ENCODE measurements at places on chromosomes 3 and 15.

DNA sequence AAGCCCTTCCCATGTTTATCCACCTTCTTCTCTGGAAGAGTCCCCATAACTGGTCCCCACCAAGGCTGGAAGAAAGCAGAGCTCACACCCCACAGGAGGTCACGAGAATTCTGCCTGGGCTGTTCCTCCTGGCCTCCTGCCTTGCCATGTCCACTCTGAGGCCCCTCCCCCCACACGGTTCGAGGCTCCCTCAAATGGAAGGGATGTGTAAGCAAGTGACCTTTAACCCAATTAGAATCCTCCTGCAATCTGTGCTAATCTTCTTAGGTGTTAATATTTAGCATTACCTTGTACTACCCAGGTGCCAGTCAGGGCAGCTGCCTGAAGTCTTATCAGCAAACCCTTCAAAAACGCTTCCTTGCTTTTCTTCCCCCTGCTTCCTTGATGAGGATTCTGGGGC, 32.4 kb upstream of the DYNC1LI1 start:
- DNase-seq, result no peak

- no peak for DNase-seq
Measured at GRCh38 chr15:92306663-92307062, 87.0 kb upstream of the ST8SIA2 start.

GRCh38 chr3:136294176-136294575, 44.0 kb downstream of the PCCB start:
- no peak for DNase-seq

DNA sequence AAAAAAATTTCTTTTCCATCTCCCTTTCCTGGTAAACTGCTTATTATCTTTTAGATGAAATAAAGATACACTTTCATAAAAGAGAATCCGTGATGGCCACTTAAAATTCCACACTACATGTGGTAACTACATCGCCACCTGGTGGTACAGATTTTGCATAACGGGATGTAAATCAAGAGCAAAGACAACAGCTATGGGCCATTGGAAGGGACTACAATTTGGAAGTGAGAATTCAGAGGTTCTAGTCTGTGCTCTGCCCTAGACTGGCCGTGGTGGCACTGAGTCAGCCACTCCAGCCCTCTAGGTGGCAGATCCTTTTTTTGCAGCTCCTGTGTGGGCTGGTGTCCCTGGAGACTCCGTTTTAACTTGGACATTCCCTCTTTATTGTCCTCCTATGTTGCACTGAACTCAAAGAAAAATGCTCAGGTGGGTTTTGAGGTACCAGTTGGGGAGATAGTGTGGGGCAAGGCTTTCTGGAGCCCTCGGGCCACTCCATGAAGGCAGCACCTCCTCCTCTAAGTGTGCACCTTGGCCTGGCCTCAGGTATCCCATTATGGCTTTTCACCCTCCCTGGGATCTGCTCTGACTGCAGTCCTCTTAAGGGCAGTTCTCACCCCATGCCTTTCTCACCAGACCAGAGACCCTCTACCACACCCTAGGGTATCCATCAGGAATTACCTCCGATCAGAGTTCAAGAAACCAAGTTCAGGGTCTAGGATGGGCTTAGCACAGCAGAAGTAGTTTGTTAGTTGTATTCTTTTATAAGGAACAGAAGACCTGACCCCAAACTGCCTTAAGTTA, 54.9 kb downstream of the SPSB4 start:
- peak; percentile 95 for DNase-seq

- peak; percentile 85 for DNase-seq
Measured at GRCh38 chr15:63015618-63016017, 26.9 kb upstream of the TPM1 start.

- no peak for DNase-seq
Measured at GRCh38 chr15:37898362-37898761, 36.1 kb upstream of the TMCO5A start.

GRCh38 chr3:156024904-156025533, 95.4 kb upstream of the KCNAB1 start:
- peak; percentile 24 for DNase-seq

DNA sequence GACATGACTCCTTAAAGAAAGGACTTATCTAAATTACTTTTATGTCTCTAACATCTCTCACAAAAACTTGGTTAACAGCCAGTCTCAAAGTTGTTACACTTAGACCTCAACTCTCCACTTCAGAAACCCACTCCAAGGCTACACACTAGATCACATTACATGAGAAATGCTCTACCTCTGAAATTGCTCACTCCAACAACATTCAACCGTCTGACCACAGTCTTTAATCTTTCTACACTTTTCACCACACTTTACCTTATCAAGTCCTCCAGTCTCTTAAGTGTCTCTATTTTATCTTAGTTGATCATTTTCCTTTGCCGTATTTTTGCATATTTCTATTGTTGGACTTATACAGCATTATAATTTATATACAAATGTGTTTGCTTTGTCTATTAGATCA, 5.8 kb downstream of the SLC12A6 start:
- peak; percentile 39 for DNase-seq

GRCh38 chr3:160893207-160893606, 137.2 kb downstream of the PPM1L start:
- DNase-seq, result no peak

DNA sequence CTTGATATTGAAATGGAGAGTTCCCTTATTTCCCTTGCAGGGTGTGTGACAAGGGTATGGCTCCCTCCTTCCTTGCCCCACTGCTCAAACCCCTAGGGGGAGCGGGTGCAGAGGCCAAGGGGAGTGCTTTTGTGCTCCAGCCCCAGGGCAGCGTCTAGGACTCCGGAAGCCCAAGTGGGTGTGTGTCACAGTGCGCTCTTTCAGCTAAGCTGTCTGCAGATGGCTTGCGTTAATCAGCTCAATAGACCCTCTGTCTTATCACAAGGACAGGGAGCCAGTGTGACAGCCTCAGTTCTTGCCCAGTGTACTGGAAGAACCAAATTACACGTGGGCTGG, 523.6 kb upstream of the LMCD1 start:
- DNase-seq, result peak; percentile 1

- no peak for DNase-seq
Measured at GRCh38 chr3:151923901-151924300, 50.5 kb downstream of the SUCNR1 start.

GRCh38 chr3:165636684-165637015, 200.6 kb downstream of the BCHE start:
- DNase-seq, result no peak

GRCh38 chr3:121481106-121481880, 64.5 kb downstream of the POLQ start:
- DNase-seq, result peak; percentile 35

DNA sequence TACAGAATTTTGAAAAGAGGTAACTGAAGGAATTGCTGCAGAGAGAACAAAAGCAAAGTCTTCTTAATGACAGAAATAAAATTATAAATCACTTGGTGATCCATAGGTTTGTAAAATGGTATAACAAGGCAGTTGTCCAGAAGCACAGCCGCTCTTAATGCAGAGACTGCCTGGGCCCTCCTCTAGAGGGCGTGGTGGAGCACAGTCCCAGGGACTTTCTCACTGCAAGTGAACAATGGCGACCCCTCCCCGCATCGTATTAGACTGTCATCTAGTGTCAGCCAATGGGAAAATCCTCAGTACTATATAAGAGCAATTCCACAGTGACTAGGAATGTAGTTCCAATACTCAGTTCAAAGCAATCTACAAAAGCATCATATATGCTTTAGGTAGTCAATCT, 26.4 kb upstream of the ZBED2 start:
- DNase-seq, result no peak

GRCh38 chr3:144737281-144737680, 765.7 kb downstream of the DIPK2A start:
- DNase-seq, result no peak

GRCh38 chr3:149816986-149817385, 4.0 kb downstream of the RNF13 start:
- peak; percentile 78 for DNase-seq

DNA sequence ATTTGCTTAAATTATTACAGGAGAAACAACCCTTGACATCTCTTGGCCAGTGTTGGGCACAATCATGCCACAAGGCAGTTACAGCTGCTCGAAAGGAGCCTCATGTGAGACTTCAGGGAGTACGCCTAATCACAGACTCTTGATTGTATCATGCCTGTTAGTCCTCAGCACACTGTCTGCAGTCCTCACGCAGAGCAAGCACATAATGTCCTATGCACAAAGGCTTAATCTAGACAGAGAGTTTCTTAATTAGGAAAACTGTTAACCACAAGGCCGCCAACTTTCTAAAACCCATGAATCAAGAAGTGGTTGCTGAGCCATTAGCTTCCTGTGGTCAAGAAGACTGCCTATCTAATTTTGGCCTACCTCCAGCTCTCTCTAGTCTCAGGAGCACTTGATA, 172.0 kb downstream of the UNC13C start:
- DNase-seq, result peak; percentile 67

DNA sequence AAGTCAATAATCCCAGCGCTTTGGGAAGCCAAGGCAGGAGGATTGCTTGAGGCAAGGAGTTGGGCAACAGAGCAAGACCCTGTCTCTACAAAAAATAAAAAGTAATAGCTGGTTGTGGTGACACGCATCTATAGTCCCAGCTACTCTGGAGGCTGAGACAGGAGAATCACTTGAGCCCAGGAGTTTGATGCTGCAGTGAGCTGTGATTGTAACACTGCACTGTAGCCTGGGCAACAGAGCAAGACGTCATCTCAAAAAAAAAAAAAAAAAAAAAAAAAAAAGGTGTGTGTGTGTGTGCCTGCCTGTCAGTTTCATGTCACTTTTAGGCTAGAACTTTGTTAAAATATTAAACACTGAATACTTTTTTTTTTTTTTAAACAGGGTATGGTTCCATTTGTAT, 28.4 kb downstream of the DNAJC19 start:
- DNase-seq, result no peak

DNA sequence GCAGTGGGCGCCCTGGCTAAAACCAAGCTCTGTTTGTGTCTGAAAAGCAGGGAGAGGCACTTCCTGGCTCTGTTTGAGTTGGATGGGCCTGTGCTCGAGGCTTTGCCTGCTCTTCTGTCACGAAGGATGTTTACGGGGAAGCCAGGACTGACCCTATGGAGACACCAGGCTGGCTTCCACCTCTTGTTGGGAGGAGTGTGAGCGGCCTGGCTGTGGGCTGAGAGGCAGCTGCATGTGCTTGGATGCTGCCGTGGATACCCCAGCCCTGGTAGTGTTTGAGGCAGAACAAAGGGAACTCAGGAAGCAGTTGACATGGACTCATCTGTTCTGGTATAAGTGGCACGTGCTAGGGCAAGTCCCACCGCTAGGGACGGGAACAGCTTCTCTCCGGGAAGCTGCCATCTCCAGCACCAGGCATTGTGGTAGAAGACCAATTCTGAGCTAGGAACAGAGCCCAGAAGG, 17.6 kb upstream of the SLC41A3 start:
- no peak for DNase-seq

DNA sequence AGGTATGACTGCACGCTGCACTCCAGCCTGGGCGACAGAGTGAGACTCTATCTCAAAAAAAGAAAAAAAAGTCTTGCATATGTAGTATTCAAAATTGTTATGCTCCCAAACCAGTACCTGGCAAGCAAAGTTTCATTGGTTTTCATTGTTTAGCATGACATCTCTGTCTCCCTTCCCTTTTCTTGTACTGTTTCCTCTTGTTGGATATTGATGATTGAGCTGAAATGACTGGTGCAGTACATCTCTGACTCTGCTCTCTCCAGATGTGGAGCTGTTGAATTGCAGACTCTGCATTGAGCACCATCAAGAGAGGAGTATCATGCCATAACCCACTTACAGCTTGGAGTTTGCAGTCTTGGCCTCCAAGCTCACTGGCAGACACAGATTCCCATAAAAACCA, 77.2 kb downstream of the FAM81A start:
- no peak for DNase-seq

DNA sequence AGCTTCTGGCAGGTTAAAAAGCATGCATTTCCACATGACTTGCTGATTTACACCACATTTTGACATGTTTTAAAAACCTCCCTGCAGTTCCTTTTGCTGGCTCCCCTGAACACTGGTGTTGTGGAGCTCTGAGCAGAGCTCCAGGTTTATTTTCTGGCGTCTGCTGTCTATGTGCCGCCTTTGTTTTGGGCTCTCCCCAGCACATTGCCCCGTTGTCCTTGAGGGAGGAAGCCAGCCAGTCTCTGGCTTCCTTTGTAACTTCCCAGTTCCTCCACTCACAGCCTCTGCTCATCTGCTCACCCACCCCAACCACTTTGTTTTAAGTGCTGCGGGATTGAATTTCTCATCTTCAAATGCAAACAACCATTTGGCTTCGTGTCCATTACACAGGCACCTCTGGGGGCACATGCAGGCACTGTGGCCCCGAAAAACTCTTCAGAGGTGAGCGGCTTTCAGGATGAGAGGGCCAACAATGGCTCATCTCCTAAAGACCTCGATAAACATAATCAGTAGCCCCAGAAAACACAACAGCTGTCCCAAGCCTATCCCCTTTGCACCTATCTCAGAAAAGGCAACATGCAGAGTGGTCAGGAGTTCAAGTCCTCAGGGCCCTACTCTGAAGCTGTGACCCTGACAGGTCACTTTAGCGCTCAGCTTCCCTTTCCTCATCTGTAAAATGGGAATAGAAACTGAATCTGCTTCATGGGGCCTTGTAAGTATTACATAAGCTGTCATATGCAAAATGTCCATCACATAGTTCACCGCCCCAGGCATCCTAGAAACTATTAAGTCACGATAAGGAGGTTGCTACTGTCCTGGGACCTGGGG, 1.3 kb upstream of the MEF2A start:
- peak; percentile 55 for DNase-seq

DNA sequence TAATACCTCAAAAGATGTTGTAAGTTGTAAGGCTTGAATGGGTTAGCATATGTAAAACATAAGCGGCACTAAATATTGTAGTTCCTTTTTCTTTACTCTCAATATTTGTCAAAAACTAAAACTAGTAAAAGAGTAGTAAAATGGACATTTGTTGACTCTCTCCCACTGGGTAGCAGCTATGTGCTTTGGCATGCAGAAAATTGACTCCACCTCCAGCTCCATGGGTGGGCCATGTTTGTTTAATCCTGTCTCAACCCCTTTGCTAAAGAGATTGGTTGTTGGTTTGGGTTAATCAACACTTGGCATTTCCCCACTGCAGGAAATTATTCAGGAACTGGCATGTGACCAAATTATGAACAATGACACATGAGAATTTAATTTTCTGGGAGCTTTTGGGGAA, 114.8 kb downstream of the EOMES start:
- peak; percentile 64 for DNase-seq

DNA sequence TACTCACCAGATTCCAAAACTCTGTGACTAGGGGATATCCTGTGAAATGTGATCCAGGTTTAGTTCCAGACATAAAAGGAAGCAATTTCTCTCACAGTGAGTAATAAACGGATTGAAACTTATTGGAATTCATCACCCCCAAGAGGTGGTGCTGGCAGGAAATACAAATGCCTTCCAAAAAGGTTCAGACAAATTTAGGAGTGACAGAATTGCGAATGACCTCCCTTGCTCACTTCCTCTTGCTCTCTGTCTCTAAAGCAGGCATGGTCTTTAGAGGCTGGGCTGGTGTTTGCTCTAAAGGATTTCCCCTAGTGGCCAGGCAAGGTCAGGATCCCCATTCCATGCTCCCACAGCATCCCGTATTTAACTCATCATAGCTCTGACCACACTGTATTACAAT, 449.4 kb upstream of the PPP2R3A start:
- no peak for DNase-seq

GRCh38 chr3:1540686-1541085, 447.9 kb downstream of the CNTN6 start:
- DNase-seq, result no peak
